ENCODE measurements at places on chromosomes 2 and 18.

- DNase-seq: no peak
These were observed 19.5 kb downstream of the NXPH2 start for GRCh38 chr2:138760676-138761075.

DNA sequence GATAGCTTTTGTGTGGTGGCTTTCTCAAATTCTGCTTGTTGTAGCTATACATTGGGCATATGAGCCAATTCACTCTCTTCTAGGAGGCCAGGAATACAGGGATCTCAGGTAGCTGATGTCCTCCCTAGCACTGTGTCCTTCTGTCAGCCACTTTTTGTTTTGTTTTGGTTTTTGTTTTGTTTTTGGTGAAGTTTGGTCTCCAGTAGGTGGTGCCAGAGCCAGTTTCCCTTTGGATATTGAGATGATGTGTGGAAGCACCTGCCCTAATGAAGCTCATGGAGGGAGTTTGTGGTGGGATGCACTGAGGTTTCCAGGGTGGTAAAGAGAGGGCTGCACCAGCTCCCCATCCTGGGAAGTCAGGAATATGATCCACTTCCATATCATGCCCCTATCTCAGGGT lies 100.5 kb upstream of the VWC2L start:
- DNase-seq: no peak

GRCh38 chr2:121595012-121595891 lies 54.0 kb downstream of the CLASP1 start:
- no peak for DNase-seq

- no peak for DNase-seq
These were observed 9.6 kb upstream of the THNSL2 start for GRCh38 chr2:88160517-88160916.

- DNase-seq: no peak
These were observed 303.7 kb downstream of the PTPRM start for GRCh38 chr18:7870855-7871254.

DNA sequence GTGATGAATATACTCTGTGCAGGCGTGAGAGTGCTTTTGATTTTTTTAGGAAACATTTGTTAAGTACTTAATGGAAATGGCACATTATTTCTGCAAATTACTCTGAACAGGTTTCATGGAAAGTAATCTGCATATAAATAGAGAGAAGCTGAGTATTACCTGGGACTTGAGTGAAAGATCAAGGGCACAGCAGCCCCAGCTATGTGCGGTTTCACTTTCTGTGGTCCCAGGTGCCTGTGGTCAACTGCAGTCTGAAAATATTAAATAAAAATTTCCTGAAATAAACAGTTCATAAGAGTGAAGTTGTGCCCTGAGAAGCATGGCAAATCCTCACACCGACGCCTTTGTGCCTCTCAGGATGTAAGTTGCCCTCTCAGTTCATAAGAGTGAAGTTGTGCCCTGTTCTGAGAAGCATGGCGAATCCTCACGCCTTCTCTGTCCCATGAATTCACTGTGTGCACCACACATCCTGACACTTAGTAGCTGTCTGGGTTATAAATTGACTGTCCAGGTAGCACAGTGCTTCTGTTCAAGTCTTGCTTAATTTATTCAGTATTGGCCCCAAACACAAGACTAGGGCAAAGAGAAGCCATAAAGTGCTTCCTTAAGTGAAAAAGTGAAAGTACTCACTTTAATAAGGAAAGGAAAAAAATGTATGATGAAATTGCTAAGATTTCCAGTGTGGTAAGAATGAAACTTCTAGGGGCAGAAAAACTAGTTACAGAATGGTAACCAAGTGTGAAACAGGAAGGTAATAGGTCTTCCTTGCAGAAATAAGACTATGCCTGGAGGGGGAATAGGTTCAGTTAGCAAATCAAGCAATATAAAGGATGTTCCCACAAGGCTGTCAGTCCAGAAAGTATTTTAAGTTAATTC lies 4.3 kb upstream of the SNTG2 start:
- DNase-seq: no peak

GRCh38 chr2:238409341-238410199 lies 17.2 kb upstream of the ASB1 start:
- no peak for DNase-seq

- no peak for DNase-seq
These were observed 508.0 kb downstream of the BCL11A start for GRCh38 chr2:60045456-60045855.

DNA sequence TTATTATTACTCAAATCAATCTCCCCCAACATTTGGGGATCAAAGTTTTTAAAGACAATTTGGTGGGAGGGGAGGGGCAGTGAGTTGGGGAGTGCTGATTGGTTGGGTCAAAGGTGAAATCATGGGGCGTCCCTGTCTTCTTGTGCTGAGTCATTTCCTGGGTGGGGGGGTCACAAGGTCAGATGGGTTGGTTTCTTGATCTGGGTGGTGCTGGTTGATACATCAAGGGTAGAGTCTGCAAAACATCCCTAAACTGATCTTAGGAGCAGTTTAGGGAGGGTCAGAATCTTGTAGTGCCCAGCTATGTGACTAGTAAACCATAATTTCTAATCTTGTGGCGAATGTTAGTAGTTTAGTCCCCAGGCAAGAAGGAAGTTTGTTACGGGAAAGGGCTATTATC lies 67.4 kb downstream of the MOGAT1 start:
- DNase-seq: no peak

DNA sequence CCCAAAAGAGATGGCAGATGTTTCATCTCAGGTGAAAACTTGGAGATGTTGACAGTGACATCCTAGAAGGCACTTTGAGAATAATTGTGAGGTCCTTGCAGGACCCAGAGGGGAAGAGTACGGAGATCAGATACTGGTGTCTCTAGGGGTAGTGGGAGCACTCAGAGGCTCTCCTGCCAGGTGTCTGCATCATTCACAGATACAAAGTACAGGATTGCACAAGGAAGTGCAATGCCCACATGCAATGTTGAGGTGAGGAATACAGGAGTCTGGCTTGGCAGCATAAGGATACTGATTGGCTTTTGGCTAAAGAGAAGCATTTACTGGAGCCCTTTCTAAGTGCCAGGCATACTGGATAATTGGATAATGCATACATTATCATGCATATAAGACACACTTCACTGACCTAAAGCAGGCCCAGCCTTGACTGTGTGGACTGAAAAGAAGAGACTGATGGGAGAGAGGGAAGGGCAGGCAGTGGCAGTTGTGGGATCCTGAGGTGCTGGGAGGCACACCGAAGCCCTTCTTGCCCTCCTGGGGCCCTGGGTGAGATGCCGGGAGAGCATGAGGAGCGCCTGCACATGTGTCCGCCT lies 31.0 kb upstream of the NCKAP5 start:
- DNase-seq: no peak

- no peak for DNase-seq
These were observed 38.3 kb upstream of the TEX51 start for GRCh38 chr2:126860385-126860784.

DNA sequence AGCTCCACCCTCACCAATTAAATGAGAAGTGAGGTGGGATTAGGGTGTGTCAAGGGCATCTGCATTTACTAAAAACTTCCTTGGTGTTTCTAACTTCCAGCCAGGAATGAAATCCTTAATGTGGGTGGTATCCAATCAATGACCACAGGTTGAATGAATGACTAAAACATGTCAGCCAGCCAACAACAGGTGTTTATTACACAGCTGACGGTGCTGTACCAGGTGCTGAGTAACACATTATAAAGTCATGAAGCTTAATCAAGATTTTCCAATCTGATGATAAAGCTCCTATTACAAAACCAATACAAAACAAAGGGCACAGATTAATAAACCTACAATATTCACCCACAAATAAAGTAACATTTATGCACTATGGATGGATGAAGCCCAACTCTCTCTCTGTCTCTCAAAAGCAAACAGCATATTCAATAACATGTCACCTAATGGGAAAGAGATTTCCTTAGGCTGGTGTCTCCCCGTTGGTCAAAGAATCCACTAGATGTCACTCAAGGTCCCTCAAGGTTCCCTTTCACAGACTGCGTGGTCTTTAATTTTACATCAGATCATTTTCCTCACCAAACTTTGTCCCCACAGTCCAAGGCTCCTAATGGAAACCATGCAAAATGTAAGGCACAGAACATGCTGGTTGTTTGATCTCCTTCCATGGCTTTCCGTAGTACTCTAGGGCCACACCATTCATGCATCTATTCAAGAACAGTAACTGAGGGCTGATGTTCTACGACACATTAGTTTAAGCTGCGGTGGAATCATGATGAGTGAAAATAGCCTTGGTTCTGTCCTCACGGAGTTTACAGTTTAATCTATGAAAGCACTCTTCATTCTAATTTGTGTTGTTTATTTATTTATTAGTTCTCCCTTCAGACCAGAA lies 6.4 kb upstream of the PTPN4 start:
- DNase-seq: no peak

DNA sequence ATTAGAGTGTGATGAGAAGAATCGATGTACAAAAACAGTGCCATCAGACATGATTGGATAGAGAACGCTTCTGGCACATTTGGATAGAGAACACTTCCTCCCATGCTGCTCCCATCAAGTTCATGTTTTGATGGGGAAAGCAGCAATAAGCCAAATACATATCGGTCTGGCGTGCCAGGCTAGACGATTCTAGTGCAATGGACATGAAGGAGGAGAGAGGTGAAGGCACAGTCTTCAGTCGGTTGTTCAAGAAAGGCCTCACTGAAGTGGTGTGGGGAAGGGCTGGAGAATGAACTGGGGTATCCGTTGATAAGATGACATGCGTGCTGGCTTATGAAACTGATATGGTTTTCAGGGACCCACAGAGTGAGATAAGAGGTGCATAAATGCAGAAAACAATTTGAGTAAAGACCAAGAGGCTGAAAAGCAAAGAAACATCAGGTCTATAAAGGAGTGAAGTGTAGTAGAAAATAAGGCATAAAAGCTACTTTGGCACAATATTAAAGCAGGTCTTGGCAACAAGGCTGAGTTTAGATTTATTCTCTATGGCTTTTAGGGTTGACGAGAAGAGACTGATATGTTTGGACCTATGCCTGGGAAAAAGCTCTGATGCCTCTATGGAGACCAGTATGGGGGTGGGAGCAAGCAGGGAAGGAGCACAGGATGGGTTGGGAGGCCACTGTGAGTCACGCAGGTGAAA lies 117.6 kb upstream of the PIEZO2 start:
- DNase-seq: no peak

DNA sequence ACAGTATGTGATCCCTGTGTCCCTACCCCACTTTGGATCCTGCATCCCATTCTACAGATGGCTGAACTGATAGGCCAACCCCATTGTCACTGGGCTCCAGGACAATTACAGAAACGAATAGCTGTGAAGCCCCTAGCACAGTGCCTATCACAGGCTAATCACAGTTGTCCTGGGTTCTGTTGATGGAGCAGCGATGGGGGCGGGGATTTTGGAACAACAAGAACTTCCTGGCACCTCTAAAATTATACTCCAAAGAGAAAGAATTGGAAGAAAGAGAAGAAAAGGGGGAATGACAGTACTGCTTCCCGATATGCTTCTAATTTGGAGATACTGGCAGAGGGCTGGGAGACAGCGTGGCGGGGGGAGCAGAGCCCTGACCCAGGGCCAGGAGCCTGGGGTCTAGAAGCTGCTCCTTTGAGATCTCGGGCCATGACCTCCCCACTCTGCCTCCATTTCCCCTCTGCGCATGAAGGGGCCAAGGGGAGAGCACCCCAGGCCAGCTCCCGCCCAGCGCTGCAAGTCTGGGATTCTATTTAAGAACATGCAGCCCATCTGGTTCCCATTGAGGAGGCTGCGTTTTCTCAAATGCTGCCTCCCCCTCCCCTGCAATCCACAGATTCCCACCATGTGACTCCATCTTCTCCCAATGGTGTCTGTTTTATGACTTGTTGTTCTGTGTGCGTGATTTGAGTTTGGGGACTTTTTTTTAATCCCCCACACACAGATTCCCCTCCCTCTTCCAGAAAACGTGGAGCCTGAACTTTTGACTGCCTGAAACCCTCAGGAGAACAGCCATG lies 202.7 kb downstream of the CYP26B1 start:
- DNase-seq: no peak

DNA sequence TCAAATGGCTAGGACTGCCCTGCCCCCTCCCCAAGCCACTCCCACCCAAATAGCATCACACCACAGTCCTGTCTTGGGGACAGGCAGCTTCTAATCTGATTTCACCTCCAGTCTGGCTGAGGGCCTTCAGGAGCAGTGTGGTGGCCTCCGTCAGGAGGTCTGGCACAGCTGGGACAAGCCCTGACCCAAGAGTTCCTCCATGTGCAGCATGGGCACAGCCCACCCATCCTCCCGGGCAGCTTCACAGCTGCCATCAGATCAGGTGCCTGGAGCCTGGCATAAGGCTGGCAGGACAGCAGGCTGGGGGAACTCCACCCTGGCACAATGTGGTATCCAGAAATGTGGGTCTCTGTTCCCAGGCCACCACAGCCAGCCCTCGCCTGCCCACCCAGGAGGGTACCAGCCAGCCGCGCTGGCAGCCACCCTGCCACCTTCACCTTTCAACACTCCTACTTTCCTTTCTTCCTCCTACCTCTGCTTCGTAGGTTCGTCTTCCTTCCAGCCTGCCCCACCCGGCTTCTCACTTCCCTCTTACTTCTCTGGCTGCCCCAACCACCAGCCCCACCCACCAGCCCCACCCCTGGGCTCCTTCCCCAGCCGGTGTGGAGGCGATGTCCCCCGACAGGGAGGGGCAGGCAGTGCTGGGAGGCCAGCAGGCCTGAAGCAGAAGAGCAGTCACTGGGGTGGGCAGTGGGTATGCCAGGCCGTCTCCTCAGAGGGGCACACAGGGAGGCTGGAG lies at the start of gene CAPG:
Gene CAPG (minus strand): TSS at position 522 of the 739 bp plus-strand sequence. CDS start 8,221 bp downstream, outside the sequence.
- no peak for DNase-seq

DNA sequence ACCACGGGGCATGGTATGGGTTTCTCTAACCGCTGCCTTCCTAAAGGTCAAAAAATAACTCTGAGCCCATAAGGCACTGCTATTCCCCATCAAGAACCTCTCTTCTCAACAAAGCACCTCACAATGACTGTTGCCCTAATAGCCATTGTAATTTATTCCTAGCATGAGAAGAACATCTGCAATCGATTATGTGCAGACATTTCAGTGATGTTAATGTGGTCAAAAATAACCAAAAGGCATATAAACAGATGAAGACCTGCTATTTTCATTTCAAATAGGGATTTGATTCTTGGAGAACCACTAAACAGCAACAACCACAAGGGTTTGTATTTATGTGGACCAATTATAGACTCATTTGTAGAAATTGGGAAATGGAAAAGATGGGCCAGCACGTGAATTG lies 356.6 kb downstream of the FBXO15 start:
- DNase-seq: peak; percentile 3

GRCh38 chr2:65198737-65199136 lies 28.9 kb upstream of the ACTR2 start:
- DNase-seq: peak; percentile 18

GRCh38 chr2:240132651-240132980 lies 3.5 kb downstream of the COPS9 start:
- no peak for DNase-seq

GRCh38 chr2:181553244-181553643 lies 96.1 kb downstream of the ITGA4 start:
- DNase-seq: no peak

Data from stromal cell of bone marrow (primary cell).